ENCODE measurements at places on chromosomes 5 and 9.

- DNase-seq = no peak
These were observed 125.9 kb upstream of the SARDH start for GRCh38 chr9:133864011-133864410.

GRCh38 chr5:173480896-173481295 is 135.6 kb downstream of the BOD1 start:
- DNase-seq = no peak

- no peak for DNase-seq
These were observed 87.3 kb upstream of the PPP1R2B start for GRCh38 chr5:156762771-156763170.

- no peak for DNase-seq
These were observed 37.4 kb downstream of the TNFAIP8 start for GRCh38 chr5:119393201-119393691.

DNA sequence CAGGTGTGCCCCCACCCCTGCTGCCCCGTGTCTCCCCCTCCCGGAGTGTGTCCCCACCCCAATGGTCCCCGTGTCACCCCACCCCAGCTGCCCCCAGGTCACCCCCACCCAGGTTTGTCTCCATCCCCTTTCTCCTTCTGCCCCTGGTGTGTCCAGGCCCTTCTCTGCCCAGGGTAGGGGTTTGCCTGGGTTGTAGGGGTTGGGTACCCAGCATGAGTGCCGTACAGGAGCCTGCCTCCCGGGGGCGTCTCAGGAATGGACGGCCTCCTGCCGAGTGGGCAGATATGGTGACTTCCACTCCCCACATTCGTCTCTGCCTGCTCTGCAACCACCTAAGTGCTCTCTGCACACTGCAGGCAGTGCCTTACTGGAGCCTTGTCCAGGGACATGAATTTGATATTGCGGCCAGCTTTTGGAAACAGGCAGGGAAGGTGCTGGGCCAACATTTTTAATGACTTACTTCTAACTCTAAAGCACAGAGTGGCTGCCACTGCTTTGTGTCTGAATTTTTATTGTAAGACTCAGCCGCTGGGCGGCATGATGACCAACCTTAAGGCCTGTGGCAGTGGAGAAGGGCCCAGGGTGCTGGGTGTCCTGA is 6.7 kb downstream of the LRRC14B start:
- no peak for DNase-seq

DNA sequence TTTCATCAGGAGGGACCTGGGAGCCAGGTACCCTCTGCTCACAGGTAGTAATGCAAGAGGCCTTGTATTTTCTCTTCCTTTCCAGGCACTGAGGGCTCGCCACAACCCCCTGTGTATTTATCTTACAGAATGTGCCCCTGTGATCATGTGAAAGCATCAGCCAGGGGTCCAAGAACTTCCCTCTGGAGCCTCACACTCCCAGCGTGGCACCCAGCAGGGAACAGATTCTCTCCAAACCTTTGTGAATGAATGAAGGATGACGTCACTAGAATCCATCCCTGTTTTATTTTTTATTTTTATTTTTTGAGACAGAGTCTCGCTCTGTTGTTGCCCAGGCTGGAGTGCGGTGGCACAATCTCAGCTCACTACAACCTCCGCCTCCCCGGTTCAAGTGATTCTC is 107.3 kb upstream of the IER5L start:
- DNase-seq = no peak

DNA sequence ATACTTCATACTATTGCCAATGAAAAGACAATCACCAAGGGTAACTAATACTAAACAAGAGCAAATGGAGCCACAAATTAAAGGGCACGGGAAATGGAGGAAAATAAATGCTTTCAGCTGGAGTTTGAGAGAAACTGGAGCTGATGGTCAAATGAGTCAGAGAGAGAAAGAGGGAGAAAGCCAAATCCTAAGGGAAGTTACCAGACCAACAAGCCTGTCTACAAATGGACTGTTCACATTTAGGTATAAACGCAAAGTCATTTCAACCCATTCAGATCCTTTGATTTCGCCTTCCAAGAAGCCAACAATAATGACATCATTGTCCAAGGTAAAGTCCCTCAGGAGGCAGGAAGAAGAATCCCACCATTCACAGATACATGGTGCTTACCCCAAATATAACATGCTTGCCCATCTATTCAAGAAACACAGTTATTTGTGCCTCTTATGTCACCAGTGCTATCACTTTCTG is 351.8 kb downstream of the RAB3C start:
- DNase-seq = no peak

DNA sequence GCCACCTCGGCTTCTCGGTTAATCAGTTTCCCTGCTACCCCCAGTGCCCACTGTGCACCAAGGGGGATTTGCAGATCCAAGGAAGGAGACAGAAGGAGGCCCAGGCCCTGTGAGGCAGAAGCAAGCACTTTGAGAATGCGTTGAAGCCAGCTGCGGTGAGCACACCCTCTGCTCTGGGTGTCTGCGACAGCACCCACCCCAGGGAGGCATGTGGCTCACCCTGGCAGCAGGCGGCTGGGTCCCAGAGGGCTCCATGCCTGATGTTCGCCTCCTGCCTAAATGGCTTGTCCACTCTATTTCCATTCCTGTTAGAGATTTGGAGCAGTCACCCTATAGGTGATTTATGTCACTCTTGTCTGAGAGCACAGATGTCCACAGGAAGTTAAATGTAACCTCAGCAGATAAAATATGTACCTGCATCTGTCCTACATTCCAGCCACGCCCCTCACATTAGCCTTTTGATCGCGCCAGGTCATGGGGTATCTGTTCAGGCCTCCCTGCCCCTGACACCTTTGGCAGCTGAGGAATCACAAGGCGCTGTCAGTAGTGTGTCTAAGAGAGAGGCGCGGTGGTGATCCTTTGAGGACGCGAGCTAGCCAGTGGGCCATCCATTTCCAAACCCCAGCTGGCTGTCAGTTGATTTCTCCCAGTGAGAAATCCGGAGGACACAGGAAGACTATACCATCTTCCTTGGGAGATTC is 28.1 kb downstream of the PTGES2 start:
- DNase-seq = no peak

DNA sequence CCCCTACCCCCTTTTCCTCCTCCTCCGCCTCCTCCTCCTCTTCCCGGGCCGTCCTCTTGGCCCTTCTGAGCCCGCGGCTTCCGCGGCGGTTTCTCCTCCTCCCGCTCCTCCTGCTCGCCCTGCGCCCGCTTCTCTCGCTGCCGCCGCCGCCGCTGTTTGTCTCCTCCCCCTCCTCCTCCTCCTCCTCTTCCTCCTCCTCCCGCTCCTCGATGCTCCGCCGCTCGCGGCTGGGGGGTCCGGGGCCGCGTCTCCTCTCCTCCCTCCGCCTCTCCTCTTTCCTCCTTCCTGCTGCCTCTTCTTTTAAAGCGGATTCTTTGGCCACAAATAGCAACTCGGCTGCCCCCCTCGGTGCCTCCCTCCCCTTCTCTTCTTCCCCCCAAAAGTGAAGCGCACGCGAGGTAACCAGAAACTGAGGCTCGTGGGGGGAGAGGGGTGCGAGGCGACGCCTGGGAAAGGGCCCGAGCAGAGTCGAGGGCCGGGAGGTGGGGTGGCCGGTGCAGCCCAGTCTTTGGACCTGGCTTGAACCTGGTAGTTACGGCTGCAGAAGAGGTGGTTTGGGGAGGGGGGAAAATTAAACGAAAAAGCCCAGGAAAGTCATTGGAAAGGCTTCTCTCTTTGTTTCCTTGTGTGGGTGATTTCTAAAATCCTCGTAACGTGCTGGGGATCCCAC is 1058.5 kb upstream of the DMAC1 start:
- DNase-seq = no peak

GRCh38 chr9:126844085-126844484 is 16.4 kb upstream of the ZBTB34 start:
- DNase-seq = no peak
